ENCODE measurements at places on chromosomes 16 and 17. TPM values are rescaled to one million over a fixed set of nuclear protein-coding genes. Genes with fewer than 3 reads are reported as not detected.

- DNase-seq: no peak
Observed at GRCh38 chr16:2212362-2213324, 2.0 kb upstream of the BRICD5 start.

Gene RGS11
- not detected for total RNA-seq

Gene GLYR1
- total RNA-seq: 65.0 TPM

Gene MYH8
- total RNA-seq: not detected

- no peak for DNase-seq
Observed at GRCh38 chr17:64358261-64358788, 32.3 kb downstream of the PECAM1 start.

GRCh38 chr16:48911700-48912099, 301.7 kb upstream of the N4BP1 start:
- no peak for DNase-seq

GRCh38 chr16:56517206-56517605, 2.6 kb downstream of the BBS2 start:
- DNase-seq: no peak

Gene KRTAP9-4
- total RNA-seq: not detected

- DNase-seq: no peak
Observed at GRCh38 chr16:85514598-85515318, 98.4 kb upstream of the GSE1 start.

DNA sequence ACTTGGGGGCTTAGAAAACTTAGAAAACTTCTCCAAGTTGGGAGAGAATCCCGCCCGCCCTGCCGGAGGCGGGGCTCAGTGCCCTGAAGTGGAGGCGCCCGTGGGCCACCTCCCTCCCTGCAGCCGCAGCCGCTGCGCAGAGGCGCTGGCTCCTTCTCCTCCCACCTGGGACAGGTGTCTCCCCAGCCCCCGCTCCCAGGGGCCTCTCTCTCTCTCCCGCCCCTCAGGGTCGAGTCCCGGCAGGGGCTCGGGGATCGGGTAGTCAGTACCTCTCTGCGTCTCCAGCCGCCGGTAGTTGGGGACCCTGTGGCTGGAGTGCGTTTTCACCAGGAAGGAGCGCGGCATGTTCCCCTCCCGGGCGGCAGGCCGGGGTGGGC, 257 bp downstream of the SNAI3 start:
- DNase-seq: peak; percentile 46

Gene SRR
- 10.2 TPM for total RNA-seq

- DNase-seq: no peak
Observed at GRCh38 chr17:45676695-45677094, 107.4 kb upstream of the CRHR1 start.
